Mucosa of descending colon (tissue), 3 donors: ENCODE measurements at places on chromosomes 2 and 18.

DNA sequence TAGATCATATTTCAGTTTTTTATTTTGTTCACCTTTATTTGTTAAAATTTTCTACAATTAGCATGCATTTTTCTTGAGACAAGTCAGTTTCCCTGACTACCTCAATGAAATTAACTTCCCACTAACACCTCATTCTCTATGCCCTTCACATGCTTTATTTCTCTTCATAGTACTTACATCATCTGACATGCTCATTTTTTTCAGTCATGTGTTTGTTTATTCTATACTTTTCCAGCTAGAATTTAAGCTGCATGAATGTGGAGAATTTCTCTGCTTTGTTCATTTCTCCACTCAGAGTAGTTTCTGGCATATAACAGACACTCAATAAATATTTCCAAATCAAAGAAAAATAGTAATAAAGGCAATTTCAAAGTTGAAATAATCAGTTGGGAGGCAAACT, 78.9 kb upstream of the SCN7A start:
- no peak for DNase-seq

DNA sequence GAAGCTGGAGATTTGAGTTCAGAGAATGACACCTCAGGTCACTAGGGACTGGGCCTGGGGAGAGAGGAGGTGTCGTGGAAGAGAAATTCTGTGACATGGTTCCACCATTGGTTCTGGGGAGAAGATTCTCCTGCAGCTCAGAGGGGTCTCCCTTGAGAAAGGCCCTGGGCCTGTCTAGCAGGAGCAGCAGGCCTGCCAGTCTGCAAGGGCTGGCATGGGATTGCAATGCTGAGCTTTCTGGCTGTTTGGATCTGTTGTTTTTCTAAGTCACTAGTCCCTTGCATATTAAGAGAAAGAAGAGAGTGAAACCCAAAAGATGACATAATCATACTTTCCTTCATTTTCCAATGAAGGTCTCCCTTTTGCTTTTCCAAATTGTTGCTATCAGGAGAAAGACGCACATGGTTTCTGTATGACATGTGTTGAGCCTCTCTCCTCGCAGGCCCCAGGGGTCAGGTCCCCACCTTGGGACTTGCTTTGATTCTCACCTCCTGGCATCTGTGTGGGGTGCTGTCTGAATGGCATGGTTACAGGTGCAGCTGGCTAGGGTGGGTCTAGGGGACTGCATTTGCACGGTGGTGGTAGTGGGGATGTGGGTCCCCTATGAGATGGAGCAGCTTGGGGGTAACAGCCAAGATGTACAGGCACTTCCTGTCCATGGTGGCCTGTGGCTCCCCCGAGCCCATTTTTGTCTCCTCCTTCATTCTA, 117.8 kb downstream of the GLI2 start:
- DNase-seq, result no peak

GRCh38 chr2:113124181-113124961, 3.0 kb upstream of the IL1RN start:
- no peak for DNase-seq

GRCh38 chr2:155308367-155309009, 610.0 kb downstream of the KCNJ3 start:
- no peak for DNase-seq

- no peak for DNase-seq
Observed at GRCh38 chr2:1483551-1483950, 70.3 kb downstream of the TPO start.

DNA sequence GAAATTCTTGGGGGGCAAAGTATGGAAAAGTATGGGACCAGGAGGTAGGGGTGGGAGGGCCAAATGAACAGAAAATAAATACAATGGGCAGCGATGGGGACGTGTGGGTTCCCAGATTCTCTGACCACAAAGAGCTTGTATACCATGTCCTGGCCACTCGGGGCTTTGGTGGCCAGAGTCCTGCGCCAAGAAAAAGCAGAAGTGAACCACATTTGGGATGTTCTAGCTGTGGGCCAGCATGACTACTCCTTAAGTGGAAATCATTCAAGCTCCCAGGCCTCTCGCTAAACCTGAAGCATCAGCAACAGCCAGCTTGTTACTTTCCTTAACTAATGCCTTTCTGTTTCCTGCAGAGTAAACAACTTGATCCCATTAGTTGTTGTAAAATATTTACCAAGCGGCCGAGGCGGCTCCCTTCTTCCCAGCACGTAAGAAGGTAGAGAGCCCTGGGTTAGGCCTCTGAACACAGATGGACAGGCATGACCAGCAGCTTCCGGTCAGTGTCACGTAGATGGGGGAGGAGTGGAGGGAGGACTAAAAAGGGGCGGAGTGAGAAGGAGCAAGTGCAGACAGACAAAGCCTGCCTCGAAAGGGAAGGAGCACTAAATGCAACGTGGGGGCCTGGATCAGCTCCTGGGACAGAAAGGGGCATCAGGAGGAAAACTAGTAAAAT, 88.2 kb downstream of the GALNT14 start:
- no peak for DNase-seq

DNA sequence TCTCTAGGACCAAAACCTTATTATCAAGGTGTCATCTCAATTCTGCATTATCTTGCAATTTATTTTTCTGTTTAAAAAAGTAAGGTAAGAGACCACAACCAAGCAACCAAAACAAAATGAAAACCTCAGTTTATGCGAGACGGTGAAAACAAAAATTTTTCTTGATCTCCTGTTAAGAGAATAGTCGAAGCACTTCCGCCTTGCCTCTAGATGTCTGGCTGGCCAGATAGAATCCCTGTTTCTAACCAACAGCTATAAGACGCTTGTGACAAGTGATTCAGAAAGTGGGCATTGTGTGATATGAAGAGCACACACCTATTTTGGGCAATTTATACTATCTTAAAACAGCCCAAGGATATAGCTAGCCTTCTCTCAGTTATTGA, 51.2 kb downstream of the MGAT5 start:
- DNase-seq, result no peak

GRCh38 chr2:10007921-10008808, 35.2 kb upstream of the KLF11 start:
- DNase-seq, result no peak

GRCh38 chr18:47260924-47261701, 9.7 kb upstream of the SKOR2 start:
- no peak for DNase-seq

GRCh38 chr2:239966029-239966852, 58.9 kb downstream of the NDUFA10 start:
- DNase-seq, result no peak

DNA sequence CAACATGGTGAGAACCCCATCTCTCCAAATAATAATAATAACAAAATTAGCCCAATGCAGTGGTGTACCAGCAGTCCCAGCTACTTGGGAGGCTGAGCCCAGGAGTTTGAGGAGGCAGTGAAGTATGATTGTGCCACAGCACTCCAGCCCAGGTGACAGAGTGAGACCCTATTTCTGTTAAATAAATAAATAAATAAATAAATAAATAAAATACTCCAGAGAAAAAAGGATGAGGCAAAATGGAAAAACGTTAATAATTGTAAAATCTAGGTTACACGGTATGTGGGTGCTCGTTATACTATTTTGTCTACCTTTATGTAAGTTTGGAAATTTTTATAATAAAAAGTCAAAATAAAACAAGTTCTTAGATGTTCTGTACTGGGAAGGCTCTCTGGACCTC, 8.6 kb upstream of the EMX1 start:
- DNase-seq, result no peak

- DNase-seq, result no peak
Observed at GRCh38 chr2:31202833-31203232, 14.5 kb downstream of the CAPN14 start.

- DNase-seq, result no peak
Observed at GRCh38 chr2:194718881-194719280, 938.1 kb upstream of the SLC39A10 start.

GRCh38 chr2:10079266-10079869, 843 bp downstream of the CYS1 start:
- DNase-seq, result no peak

DNA sequence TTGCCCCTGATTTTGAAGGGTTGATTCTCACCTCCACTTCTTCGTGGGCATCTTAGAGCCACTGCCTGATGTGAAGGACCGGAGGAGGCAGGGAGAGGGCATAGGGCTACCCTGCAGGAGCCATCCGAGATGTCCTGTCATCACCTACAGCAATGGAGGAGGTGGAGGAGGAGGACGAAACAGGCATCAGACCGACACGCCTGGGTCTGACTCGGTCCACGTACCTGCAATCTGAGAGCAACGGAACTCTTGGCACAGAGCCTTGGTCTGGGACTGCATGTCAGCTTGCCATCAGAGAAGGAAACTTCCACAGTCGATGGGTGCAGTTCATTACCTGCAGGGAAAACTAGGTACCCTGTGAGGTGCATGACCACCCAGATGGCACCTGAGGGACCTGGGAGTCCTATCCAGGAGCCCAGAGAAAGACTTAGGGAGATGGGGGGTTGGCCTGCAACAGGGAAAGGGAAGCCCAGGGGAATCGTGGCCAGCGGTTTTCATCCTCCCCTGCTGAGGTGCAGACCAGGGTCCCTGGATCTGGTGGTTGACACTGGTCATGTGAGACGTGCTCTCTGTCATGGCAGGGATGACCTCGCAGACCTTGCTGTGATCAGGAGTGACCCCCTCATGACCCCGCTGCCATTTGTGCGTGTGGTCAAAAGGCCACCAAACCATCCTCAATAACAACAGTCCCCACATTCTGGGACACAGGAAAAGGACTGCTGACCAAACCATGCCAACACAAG, 190.8 kb downstream of the SEPTIN10 start:
- peak; percentile 13 for DNase-seq

DNA sequence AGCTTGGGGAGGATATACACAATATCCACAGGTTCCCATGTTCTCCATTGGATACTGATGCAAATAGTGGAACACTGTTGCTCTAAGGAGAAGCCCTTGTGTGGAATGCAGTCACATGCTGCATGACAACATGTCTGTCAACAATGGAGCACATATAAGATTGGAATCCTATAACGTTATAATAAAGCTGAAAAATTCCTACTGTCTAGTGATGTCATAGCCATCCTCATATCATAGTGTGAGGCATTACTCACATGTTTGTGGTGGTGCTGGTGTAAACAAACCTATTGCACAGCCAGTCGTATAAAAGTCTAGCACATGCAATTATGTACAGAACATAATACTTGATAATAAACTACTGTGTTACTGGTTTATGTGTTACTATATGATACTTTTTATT, 394.7 kb downstream of the FBXO15 start:
- no peak for DNase-seq

DNA sequence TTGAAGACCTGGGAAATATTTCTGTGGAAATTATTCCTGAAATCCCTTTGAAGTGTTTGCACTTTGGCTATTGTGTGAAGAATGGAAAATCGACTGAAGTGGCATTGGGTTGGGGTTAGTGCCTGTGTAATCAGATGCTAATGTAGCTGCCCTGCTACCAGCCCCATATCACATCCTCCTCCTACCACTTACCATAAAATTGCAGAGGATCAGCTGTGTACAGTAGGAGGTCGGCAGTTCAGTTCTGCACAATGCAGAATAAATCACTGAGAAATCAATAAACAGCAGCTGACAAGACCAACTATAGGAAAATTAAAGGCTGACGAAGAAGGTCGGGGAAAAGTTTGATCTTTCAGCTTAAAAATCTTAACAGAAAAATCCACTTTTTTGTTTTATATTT, 440.9 kb downstream of the PTPRM start:
- DNase-seq, result no peak

- DNase-seq, result no peak
Observed at GRCh38 chr2:112710956-112711750, 9.7 kb upstream of the NT5DC4 start.

DNA sequence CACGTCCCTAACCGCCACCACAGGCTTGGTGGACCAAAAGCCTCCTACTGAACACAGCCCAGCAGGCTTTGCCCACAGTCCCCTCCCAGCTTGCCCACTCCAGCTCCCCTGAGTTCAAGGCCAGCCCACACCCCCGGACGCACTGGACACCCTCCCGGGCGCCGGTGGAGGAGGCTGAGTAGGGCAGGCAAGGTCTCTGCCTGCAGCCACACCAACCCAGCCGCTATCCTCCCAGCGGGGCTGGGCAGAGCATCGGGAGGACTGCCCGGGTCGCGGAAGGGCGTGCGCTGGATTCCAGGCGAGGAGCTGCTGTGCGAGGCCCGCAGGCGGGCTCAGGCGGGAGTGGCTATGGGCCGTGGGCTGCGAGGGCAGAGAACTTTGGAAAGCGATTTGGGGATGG, 49.5 kb downstream of the PLEKHB2 start:
- DNase-seq, result no peak

- DNase-seq, result no peak
Observed at GRCh38 chr2:39854771-39855170, 75.7 kb upstream of the THUMPD2 start.

- no peak for DNase-seq
Observed at GRCh38 chr2:46716927-46717326, 198.7 kb downstream of the MCFD2 start.

DNA sequence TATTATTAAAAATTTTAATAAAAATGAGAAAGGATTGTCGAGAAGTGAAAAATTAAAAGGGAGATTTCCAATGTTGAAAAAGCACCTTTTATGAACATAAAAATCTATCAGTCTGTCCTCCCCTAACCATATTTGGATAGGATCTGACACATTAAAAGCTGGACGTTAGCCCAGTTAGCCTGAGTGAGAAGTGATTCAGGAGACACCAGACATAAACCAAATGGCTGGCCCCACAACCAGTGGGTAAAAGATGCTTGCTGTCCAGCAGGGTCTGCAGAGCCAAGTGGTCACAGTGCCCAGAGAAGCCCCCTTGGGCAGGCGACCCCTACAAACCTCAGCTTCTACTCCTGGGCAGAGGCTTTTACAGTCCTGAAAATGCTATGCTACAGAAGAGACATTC, 253.8 kb upstream of the LYPD1 start:
- DNase-seq, result no peak

- no peak for DNase-seq
Observed at GRCh38 chr2:37674946-37675345, 3.5 kb upstream of the CDC42EP3 start.

GRCh38 chr2:73933194-73933593, 6.5 kb downstream of the DGUOK start:
- no peak for DNase-seq

DNA sequence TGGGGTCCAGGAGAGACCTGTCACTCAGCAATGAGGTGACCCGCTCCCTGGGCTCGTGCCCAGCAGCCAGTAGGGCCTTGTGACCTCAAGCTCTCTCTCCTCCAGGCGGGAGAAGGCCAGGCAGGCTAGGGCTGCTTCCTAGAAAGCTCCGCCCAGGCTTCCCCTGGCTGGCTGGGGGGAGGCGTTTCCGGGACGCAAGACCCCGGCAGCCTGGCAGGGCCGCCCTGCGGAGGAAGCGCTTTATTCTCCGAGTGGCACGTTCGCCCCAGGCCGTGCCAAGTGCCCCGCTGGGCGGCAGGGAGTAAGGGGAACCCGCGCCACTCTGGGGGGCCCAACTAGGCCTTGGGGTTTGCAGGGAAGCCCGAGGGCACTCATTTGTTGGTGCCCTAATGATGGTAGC, 21.2 kb upstream of the EPAS1 start:
- DNase-seq, result peak; percentile 57

DNA sequence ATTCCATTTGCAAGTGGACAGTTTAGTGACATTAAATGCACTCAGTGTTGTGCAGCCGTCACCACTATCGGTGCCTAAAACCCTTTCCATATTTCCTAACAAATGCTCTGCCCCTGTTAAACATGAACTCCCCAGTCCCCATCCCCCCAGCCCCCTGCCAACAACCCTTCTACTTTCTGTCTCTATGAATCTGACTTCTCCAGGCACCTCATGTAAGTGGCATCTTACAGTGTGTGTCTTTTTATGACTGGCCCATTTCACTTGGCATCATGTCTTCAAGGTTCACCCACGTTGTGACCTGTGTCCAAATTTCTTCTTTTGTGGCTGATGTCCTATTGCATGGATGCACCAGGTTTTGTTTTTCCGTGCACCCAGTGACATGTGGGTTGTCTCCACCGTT, 140.9 kb upstream of the GPC1 start:
- no peak for DNase-seq

- DNase-seq, result no peak
Observed at GRCh38 chr2:237306787-237307170, 107.2 kb downstream of the COL6A3 start.
